Cerebellar cortex (tissue), 1 donor: ENCODE measurements at places on chromosomes 4 and X.
A peak's percentile ranks its signal among the peaks of the same experiment; 100 is the strongest.

- DNase-seq, result no peak
These were observed 37.2 kb downstream of the CPLX1 start for GRCh38 chr4:788636-789297.

GRCh38 chr4:11428899-11429698 lies 405 bp upstream of the HS3ST1 start:
- DNase-seq, result peak; percentile 89

DNA sequence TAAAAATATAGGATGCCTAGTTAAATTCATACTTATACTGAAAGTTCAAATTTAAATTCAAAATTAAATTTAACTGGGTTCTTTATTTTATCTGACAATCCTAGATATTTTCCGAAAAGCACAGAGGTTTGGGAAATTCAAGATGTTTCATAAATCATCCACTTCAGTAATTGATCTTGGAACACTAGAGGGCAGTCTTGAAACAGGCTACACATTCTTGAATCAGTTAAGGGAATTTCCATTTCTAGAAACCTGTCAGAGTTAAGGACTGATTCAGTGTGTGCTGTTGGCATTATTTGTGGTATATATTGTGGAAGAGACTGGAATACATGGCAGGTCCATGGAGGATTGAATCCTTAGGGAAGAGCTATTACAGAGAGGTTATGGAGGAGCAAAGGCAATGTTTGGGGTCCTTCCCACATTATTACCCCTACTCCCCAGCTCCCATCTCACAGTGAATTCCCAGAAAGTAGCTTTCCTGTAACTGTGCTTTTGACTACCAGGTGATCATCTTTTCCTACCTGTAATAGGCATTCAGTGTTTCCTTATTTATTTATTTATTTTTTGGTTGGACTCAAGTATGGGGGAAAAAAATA lies 92.9 kb downstream of the EGF start:
- DNase-seq, result peak; percentile 72

GRCh38 chr4:37219242-37219641 lies 25.3 kb upstream of the NWD2 start:
- DNase-seq, result no peak

DNA sequence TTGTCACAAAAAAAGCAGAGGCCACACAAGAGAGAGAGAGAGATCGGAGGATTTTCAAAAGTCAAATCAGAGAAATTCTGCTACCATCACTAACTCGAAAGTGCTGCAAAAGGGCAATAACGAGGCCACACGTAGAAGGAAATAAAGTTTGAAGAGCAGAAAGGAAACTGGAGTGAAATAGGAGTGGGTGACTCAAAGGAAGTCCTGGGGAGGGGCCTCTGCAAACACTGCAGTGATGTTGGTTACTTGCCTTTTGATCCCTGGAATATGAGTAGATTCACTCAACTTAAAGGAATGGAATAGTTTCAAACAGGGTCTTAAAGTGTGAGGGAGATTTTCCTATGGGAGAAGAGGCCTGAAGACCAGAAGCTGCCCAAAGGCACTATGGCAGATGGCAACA lies 663.4 kb upstream of the LCORL start:
- DNase-seq, result no peak

- DNase-seq, result peak; percentile 56
These were observed 12.5 kb downstream of the HS3ST1 start for GRCh38 chr4:11416071-11416766.

- DNase-seq, result no peak
These were observed 434.2 kb upstream of the AMOT start for GRCh38 chrX:113274791-113275190.

DNA sequence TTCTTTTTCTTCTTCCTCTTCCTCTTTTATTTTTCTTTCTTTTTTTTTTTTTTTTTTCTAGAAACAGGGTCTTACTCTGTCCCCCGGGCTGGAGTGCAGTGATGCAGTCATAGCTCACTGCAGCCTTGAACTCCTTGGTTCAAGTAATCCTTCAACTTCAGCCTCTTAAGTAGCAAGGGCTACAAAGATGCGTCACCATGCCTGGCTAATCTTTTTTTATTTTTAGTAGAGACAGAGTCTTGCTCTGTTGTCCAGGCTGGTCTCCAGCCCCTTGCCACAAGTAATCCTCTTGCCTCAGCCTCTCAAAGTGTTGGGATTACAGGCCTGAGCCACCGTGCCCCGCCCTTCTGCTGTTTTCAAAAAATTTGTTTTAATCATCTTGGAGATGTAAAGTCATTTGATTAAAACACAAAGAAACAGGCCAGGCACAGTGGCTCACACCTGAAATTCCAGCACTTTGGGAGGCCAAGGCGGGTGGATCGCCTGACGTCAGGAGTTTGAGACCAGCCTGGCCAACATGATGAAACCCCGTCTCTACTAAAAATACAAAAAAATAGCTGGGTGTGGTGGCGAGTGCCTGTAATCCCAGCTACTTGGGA lies 28.1 kb downstream of the SYNPO2 start:
- no peak for DNase-seq

DNA sequence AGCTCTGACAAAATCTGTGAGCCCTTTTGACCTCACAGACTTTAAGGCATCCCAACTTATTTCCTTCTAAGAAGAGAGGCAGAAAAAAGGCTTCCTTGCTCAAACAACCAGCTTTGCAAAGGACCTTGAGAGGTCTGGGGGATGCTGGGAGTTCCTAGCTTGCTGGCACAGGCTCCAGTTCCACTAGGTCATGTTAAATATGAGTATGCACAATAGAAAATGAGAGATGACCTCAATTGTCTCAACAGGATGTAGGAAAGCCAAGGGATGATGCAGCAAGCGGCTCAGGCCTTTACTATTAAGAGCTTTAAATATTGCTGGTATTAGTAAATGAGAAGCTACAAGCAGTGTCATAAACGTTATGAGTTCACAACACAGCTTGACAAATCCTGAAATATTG lies 13.3 kb upstream of the ZNF827 start:
- no peak for DNase-seq

GRCh38 chr4:110487873-110488272 lies 11.9 kb downstream of the ENPEP start:
- DNase-seq, result no peak

DNA sequence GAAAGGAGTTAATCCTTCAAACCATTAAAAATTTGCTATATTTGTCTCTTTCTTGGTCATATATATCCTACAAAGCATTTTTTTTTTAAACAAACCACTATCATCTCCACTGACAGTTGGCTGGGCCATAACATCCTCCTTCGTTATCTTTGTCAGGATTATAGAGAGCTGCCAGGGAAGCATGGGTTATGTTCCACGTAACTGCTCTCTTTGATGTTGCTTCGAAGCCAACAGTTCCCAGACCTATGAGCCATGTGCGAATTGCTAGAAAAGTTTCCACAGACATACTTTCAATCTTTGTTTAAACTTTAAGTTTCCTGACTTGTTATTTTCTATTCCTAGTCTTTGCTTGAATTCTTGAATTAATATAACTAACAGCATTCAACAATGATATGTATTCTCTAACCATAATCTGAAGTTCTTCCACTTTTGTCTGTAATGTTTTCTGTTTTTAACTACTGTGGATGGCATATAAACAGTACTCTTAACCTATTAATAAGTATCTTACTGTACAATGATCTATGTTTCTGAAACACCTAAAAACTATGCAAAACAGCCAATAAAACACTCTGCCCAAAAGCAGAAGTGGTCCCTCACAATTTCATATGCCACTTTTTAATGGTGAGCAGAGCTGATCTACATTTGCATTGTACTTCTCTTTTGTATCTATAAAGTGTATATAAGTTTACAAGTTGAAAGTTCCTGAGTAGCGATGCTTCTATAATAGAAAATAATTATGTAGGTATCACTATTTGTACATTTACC lies 37.9 kb downstream of the EREG start:
- DNase-seq, result no peak

- DNase-seq, result no peak
These were observed 144.7 kb upstream of the HHIP start for GRCh38 chr4:144501231-144501780.

GRCh38 chrX:123454712-123455431 lies 270.8 kb downstream of the GRIA3 start:
- no peak for DNase-seq

DNA sequence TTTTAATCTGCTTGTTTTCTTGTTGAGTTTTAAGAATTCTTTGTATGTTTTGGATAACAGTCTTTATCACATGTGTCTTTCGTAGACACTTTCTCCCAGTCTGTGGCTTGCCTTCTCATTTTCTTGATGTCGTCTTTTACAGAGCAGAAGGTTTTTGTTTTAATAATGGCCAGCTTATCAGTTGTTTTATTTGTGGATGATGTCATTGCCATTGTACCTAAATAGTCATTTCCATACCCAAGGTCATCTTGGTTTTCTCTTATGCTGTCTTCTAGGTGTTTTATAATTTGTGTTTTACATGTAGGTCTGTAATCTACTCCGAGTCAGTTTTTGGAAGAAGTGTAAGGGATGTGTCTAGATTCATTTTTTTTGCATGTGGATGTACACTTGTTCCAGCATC lies 159.6 kb upstream of the NUDT6 start:
- DNase-seq, result no peak

- DNase-seq, result peak; percentile 91
These were observed 27.4 kb downstream of the CBLL2 start for GRCh38 chrX:22300130-22300529.

- DNase-seq, result no peak
These were observed 1473.4 kb downstream of the RPA4 start for GRCh38 chrX:98357146-98357545.

DNA sequence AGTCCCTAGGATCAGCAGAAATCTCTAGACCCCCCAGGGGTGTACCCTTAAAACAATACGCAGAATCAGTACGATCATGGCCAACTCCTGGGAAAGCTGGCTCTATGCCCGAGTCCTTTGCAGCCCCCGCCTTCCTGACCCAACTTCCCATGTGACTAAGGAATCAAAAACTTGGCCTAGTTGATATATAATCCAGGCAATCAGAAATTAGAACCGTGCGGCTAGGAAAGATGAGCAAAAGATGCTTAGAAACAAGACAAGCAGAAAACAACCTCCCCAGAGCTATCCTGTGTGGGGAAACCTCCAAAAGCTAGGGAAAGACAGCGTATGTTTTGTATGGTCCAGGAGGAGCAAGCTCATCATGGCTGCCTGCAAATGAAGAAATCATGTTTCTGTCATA lies 110.0 kb downstream of the PPARGC1A start:
- no peak for DNase-seq

- DNase-seq, result no peak
These were observed 862.2 kb downstream of the TRIML1 start for GRCh38 chr4:189001283-189001970.

- no peak for DNase-seq
These were observed 2241.9 kb downstream of the PCDH7 start for GRCh38 chr4:32962100-32962499.

- no peak for DNase-seq
These were observed 91.7 kb downstream of the SLC10A6 start for GRCh38 chr4:86757468-86757867.

GRCh38 chr4:71189471-71189870 lies 149.3 kb upstream of the SLC4A4 start:
- peak; percentile 42 for DNase-seq

- no peak for DNase-seq
These were observed 45.1 kb downstream of the ARHGEF9 start for GRCh38 chrX:63739885-63740284.

- no peak for DNase-seq
These were observed 53.2 kb downstream of the TSPAN5 start for GRCh38 chr4:98605216-98605615.

DNA sequence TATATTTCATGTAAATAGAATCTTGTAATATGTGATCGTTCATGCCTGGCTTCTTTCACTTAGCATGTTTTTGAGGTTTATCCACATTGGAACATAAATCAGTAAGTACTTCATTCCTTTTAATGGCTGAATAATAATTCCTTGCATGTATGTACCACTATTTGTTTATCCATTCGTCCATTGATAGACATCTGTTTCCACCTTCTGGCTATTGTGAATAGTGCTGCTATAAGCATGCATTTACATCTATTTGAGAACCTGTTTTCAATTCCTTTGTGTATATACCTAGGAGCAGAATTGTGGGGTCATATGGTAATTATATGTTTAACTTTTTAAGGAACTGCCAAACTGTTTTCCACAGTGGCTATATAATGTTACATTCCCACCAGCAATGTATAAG lies 356.7 kb upstream of the DIPK2B start:
- no peak for DNase-seq

DNA sequence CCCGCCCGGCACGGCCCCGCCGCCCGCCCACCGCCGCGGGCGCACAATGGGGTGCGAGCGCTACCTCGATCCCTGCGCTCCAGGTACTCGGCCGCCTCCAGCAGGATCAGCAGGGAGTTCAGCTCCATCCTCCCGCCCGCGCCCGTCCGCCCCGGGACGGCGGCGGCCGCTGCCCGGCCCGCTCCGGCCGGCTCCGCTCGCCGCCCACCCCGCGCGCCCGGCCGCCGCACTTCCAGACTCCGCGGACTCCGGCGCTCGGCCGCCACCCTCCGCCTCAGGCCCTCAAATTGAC lies at the start of gene MXD4:
Gene MXD4, minus strand, starts transcription at position 257 of the 292 bp plus-strand sequence. Its CDS starts 129 bp downstream, at position 128.
- DNase-seq, result no peak

DNA sequence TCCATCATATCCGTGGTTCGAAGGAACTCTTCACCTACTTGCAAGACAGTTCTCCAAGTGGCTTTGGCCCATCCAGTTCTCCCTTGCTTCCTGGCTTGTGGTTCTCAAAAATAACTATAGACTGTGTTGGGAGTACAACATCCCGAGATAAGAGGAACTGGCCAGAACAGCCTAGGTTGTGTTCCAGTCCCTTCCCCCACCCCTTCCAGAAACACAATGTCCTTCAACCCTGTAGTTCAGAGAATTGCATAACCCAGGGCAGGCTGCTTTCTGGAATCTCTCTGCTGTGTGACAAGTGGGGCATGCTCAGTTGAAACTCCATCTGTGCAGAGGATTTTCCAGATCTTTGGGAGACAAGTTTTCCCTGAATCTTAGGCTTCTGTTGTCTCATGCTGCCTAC lies 206.5 kb downstream of the PCDH10 start:
- DNase-seq, result no peak

GRCh38 chr4:167492007-167492406 lies 257.7 kb upstream of the SPOCK3 start:
- no peak for DNase-seq

GRCh38 chr4:19038231-19038630 lies 1016.7 kb upstream of the LCORL start:
- no peak for DNase-seq

DNA sequence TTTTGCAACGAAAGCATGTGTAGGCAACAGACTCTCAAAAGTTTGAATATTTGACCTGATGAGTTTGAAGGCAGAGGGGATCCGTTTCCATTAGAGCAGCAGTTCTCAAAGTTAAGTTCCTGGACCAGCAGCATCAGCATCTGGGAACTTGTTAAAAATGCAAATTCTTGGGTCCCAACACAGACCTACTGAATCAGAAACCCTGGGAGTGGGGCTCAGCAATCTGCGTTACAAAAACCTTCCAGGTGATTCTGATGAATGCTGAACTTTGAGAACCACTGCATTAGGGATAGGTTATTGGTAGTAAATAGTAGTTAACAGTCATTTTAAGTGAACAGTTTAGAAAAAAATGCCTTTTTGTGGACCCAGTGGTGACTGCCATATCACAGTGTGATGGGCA lies 98.8 kb downstream of the PDE5A start:
- no peak for DNase-seq

DNA sequence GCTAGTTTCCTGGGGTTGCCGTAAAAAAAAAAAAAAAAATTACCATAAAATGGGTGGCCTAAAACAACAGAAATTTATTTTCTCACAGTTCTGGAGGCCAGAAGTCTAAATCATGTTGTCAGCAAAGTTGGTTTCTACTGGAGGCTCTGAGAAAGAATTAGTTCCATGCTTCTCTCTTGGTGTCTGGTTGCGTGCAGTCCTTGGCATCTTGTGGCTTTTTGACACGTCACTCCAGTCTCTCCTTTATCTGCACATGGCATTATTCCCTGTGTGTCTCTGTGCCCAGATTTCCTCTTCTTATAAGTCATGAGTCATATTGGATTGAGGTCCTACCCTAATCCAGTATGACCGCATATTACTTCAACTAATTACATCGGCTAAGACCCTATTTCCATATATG lies 38.7 kb downstream of the SPATA4 start:
- no peak for DNase-seq
